ENCODE measurements at places on chromosomes 12 and 14. TPM values are rescaled to one million over a fixed set of nuclear protein-coding genes. Genes with fewer than 3 reads are reported as not detected.

The OR6C2 gene
- not detected for total RNA-seq

The SLC22A17 gene
- 6.4 TPM for total RNA-seq

The MIP gene
- total RNA-seq = not detected

The CSRNP2 gene
- total RNA-seq = 14.0 TPM

DNA sequence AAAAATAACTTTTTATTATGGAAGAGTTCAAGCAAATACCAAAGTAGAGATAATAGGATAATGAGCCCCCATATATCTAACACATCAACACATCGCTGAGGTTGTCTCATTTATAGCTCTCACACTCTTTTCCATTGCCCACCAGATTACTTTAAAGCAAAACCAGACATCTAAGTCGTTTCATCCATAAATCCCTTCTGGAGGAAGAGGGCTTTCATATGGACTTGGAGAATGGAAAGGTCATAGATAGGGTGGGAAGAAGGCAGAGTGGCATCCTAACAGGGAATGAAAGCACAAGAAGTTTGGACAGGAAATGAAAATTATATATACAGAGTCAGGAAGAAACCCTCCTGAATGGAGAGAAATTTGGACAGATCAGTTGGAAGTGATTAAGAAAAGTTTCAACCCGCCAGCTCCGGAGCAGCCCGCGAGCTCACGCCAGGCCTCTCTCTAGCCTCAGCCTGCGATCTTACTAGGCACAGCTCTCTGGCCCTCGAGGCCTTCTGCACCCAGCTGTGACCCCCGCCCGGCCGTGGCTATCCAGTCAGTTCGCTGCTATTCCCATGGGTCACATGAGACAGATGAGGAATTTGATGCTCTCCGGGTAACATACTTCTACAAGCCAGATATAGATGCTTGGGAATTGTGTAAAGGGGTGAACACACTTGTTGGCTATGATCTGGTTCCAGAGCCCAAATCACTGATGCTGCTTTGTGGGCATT lies 48.4 kb upstream of the NID2 start:
- H3K36me3 ChIP-seq = no peaks in the 10 kb centered on the region
- H3K27me3 ChIP-seq = no peaks in the 10 kb centered on the region
- peaks cover 24% of the 10 kb centered on the region for H3K4me1 ChIP-seq
- H3K27ac ChIP-seq = peak overlapping the region; percentile 89

DNA sequence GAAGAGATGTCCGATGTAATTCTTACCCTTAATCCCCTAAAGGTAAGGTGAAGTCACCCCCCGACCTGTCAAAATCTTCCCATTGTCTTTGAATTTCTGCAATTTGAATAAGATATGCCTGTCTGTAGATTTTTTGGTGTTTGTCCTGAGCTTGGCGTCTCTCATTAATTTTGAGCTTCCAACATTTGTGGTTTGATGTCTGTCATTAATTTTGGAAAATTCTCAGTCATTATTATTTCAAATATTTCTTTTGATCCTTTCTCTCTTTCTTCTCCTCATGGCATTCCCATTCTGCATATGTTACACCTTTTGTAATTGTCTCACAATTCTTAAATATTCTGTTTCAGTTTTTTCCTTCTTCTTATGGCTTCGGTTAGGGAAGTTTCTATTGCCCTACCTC lies 60.1 kb downstream of the EPS8 start:
- H3K4me1 ChIP-seq = peaks cover 5% of the 10 kb centered on the region
- no peak overlapping the region for H3K4me3 ChIP-seq
- no peak for DNase-seq
- no peak overlapping the region for H3K27ac ChIP-seq

GRCh38 chr12:62375603-62376002 lies 91.0 kb upstream of the MON2 start:
- H3K36me3 ChIP-seq = no peaks in the 10 kb centered on the region
- DNase-seq = no peak
- H3K27ac ChIP-seq = no peak overlapping the region

GRCh38 chr12:109432842-109433304 lies 44.2 kb downstream of the KCTD10 start:
- H3K4me3 ChIP-seq = no peak overlapping the region
- no peaks in the 10 kb centered on the region for H3K27me3 ChIP-seq
- H3K4me1 ChIP-seq = no peaks in the 10 kb centered on the region

DNA sequence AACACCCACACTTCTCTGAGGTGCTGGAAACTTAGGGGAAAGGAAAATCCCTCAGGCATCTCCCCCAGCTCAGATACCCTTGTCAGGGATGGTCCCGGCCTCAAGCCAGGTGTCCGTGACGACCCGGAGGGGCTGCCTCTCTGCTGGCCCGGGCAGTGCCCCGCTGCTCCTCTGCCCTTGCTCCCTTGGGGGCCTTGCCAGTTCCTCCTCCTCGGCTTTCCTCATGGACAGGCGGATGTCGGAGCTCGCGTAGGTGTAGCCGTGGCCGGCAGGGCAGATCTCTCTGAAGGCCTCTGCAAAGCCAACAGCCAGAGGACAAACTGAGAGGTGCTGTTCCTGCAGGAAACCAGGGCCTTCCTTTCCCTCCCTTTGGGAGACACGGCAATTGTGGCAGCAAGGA lies 34.8 kb downstream of the ISCA2 start:
- no peak for DNase-seq
- H3K27me3 ChIP-seq = no peaks in the 10 kb centered on the region
- no peak overlapping the region for H3K4me3 ChIP-seq

GRCh38 chr12:107402041-107403022 lies 283.3 kb upstream of the PWP1 start:
- H3K4me3 ChIP-seq = no peak overlapping the region
- no peak overlapping the region for H3K27ac ChIP-seq
- peaks cover 6% of the 10 kb centered on the region for H3K4me1 ChIP-seq

GRCh38 chr14:78222746-78223145 lies 52.6 kb downstream of the NRXN3 start:
- no peak for DNase-seq
- no peaks in the 10 kb centered on the region for H3K27me3 ChIP-seq
- H3K4me3 ChIP-seq = no peak overlapping the region
- no peak overlapping the region for H3K27ac ChIP-seq

- no peak for DNase-seq
- H3K27ac ChIP-seq = no peak overlapping the region
- no peak overlapping the region for H3K4me3 ChIP-seq
These were observed 25.1 kb upstream of the VSX2 start for GRCh38 chr14:74213907-74214803.

All from IMR-90 (cell line).